ENCODE measurements at places on chromosomes 11 and 22.

DNA sequence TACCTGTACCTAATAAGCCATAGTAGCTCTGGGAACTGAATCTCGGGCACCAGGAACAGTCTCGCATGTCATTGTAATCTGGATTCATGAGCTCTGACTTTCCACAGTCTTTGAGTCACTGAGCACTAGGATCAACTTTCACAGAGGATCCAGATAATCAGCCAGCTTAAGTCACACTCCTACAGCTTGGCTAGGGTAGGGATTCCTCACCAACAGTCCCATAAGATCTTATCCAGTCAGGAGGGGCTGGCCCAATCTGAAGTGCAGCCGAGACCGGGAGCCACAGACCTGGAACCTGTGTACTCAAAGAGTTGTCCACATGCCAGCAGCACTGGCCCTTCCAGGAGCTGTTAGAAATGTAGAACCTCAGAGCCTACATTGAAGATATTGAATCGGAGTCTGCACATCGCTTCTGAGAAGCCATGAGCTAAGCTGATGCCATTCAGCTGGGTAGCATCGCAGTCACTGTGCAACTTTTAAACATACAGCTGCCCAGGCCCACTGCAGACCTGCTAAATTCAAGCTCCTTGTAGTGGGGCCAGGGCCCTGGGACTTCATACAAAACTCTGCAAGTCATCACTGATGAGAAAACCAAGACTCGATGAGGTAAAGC, 538.8 kb upstream of the B3GAT1 start:
- DNase-seq: no peak

- DNase-seq: no peak
Observed at GRCh38 chr11:3055891-3056290, 1.3 kb downstream of the CARS1 start.

- peak; percentile 52 for DNase-seq
Observed at GRCh38 chr11:40328890-40329614, 1130.4 kb downstream of the LRRC4C start.

DNA sequence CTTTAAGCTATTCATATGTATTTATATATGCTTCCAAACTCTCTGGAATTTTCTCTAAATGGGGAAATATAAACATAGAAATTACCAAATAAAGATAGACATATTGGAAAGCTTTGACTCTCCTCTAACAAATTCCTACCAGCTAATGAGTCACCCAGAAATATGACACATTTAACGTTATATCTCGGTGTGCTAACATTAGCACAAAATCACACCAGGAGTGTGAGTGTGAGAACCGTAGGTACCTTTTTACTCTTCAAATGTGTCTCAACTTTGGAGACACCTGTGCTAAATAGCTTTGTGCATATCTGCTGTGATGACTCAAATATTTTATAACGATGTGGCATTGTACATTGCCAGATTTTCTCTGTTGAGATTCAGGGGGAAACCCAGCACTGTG, 714.4 kb downstream of the METTL15 start:
- no peak for DNase-seq

DNA sequence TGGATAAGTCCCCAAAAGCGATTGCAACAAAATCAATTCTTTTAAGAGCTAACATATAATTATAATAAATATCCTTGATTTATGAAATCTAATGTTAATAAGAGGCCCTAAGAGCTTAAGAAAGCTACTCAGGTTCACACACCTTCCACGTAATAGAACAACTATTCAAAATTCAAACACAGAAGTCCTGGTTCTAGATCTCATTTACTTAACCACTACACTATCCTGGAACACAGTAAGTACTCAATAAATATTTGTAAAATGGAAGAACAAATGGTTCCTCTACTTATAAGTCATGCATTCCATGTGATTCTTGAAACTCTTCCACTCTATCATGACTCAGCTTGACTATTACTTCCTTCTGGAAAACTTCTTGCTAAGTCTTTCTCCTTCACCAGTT, 268.2 kb downstream of the FAM181B start:
- no peak for DNase-seq

GRCh38 chr22:37355174-37355573, 72.1 kb downstream of the ELFN2 start:
- no peak for DNase-seq

- DNase-seq: no peak
Observed at GRCh38 chr11:33016654-33017053, 976 bp downstream of the DEPDC7 start.

- DNase-seq: no peak
Observed at GRCh38 chr11:73667891-73668290, 21.5 kb downstream of the PLEKHB1 start.

DNA sequence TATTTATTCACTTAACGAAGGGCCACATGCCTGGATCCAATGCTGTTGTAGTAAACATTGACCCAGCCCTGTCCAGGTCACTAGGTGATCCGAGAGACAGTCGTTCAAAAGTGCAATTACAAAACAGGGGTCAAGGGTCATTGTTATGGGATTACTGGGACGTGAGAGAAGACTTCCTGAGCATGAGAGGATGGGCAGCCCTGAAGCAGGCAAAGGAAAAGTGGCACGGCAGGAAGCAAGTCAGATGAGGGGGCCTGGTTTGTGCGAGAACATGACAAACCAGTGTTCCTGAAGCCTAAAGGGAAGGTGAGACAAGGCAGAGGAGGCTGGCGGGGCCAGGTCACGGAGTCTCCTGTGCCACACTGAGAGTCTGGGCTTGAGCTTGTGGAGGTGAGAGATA, 15.8 kb upstream of the MMP20 start:
- DNase-seq: no peak

DNA sequence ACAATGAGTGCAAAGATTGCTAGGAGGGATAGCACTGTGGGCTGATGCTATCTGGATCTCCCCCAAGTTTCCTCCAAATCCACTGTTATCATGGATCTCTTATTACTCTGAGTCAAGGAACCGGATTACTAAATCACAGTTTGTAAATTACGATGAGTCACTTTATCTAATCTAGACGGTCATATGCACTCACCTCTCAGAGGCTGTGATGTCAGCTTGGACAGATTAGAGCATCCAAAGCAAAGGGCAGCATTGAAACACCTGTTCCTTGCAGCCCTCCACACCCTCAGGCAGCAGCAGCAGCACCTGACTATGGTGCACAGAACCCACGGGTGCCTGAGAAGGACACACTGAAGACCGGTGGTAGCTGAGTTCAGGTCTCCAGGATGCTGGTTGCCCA, 14.0 kb upstream of the POU2AF1 start:
- no peak for DNase-seq

DNA sequence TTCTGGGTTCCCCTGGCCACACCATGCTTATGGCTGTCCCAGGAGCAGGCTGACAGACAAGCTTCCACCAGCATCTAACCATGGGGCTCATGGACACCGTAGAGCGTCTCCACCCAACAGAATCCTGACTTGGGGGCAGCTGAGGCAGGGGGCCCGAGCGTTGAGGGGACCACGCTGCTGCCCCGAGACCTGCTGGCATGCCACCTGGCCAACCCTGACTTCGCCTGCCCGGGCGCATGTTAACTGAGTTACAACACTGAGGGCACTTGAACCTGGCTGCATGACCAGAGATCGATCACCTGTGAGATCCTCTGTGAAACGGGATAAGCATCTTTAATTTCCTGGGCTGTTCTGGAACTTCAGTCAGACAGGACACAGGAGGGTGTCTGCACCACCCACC, 13.7 kb downstream of the PPM1F start:
- DNase-seq: no peak

DNA sequence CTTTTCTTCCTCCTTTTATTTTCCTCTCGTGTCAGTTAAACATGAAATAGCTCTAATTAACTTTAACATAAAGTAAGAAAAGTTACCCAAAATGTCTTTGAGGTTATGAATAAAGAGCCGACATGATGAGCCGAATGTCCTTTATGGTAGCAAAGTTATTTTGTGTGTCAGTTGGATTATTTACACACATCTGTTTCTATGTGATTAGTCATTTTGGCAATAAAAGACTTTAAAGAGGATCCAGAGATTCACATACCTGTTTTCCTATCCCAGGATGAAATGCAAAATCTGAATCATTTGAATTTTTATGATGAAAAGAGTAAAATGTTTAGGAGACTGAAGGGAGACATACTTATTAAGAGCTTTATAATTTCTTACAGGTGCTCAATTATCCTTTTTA, 34.0 kb upstream of the TECTA start:
- no peak for DNase-seq

GRCh38 chr11:122140500-122140899, 24.5 kb upstream of the BLID start:
- DNase-seq: no peak

- DNase-seq: no peak
Observed at GRCh38 chr22:22711532-22711913, 67.1 kb downstream of the GGTLC2 start.

- DNase-seq: no peak
Observed at GRCh38 chr11:67066333-67066709, 9.7 kb downstream of the RHOD start.

GRCh38 chr11:122317305-122317704, 201.3 kb upstream of the BLID start:
- no peak for DNase-seq

GRCh38 chr11:70299636-70300035, 29.1 kb downstream of the PPFIA1 start:
- DNase-seq: no peak

GRCh38 chr11:12159351-12160099, 49.1 kb downstream of the MICAL2 start:
- DNase-seq: peak; percentile 69

GRCh38 chr11:134036492-134037045, 32.3 kb upstream of the JAM3 start:
- DNase-seq: no peak

DNA sequence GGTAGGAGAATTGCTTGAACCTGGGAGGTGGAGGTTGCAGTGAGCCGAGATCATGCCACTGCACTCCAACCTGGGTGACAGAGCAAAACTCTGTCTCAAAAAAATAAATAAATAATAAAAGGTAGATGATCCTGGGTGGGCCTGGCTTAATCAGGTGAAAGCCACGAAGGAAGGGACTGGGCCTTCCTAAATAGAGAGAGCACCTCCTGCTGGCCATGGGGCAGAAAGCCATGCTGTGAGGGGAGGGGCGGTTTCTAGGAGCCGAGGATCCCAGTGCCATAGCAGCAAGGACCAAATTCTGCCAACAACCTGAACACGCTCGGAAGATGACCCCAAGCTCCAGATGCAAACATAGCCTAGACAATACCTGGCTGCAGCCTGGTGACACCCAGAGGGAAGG, 24.5 kb upstream of the DGKZ start:
- peak; percentile 74 for DNase-seq

DNA sequence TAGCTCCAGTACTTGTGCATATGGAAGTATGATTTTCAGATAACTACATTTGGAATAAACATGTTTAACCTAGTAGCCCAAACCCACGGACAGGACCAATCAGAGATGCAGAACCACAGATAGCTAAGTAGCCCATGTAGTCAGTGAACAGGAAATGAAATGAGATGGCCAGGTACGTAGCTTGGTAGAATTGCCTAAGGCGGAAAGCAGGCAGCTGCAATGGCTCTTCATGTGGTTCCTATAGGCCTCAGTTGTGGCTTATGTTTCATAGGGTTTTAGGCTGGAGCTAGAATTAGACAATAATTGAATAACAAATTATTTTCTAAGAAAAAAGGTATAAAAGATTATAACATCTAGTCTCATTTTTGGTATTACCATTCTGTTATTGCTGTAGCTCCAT, 86.4 kb upstream of the B3GNT6 start:
- DNase-seq: no peak

- no peak for DNase-seq
Observed at GRCh38 chr22:49508561-49508960, 319.1 kb downstream of the BRD1 start.

DNA sequence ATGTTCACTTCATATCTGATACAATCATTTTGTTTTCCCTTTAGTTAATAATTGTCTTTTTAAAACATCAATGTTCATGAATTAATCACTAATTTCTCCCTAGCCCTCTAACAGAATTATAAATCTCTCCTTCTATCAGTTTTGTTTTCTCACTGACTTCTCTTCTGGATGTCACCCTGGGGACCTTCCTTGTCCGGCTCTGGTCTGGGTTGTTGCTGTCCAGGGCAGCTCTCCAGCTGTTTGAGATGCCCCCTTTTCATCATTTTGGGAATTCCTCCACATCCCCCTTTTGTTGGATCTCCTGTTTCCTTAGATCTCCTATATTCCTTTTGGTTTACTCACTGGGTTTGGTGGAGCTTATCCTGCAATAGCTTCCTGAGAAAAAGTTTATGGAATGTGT, 35.6 kb upstream of the PSMA1 start:
- no peak for DNase-seq

DNA sequence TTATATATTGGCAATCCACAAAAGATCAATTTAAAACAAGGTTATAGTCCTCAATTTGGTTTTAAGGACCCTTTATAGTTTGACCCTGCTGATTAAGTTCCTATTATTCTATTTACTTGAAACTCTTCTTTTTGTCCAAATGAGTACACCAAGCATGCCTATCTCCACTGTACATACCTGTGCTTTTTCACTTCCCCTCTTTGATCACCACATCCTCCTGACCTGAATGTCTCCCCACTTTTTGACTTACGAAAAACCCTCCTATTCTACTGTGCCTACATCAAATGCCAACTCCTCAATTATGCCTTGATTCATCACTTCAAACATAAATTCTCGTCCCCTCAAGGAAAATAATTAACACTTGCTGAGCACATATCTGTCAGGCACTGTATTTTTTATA, 113.5 kb downstream of the SOX6 start:
- DNase-seq: no peak

GRCh38 chr11:77658213-77659013, 20.8 kb upstream of the CLNS1A start:
- no peak for DNase-seq

- DNase-seq: no peak
Observed at GRCh38 chr22:38989466-38989865, 7.3 kb downstream of the APOBEC3B start.

Data from H54 (cell line).